ENCODE measurements at places on chromosomes 7 and 10.
A peak's percentile ranks its signal among the peaks of the same experiment; 100 is the strongest.

DNA sequence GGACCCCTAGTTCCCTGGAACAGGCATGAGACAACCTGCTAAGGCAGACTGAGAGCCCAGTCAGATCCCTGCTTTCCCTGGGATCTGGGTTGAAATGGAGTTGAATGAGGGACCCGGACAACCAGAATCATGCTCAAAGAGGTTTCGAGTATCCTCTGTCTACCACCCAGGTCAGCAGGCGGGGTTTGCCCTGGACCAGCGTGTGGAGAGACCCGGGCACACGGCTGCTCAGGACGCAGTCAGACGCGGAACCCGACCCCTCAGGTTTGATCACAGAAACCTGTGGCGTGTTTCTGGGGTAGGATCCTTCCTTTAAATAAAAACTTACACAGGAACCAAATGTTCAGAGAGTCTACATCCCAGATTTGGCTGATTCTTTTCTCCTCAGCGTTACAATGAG lies 330.6 kb downstream of the PTPRN2 start:
- H3K27me3 ChIP-seq, result no peaks in the 10 kb centered on the region
- H3K36me3 ChIP-seq, result no peaks in the 10 kb centered on the region
- H3K4me1 ChIP-seq, result no peaks in the 10 kb centered on the region
- H3K27ac ChIP-seq, result no peak overlapping the region
- H3K4me3 ChIP-seq, result no peak overlapping the region

- no peak for DNase-seq
- H3K27ac ChIP-seq, result no peak overlapping the region
- H3K27me3 ChIP-seq, result no peaks in the 10 kb centered on the region
- H3K4me3 ChIP-seq, result no peak overlapping the region
- H3K36me3 ChIP-seq, result no peaks in the 10 kb centered on the region
- peaks cover 22% of the 10 kb centered on the region for H3K4me1 ChIP-seq
These were observed 561.8 kb downstream of the ATRNL1 start for GRCh38 chr10:115654961-115655360.

DNA sequence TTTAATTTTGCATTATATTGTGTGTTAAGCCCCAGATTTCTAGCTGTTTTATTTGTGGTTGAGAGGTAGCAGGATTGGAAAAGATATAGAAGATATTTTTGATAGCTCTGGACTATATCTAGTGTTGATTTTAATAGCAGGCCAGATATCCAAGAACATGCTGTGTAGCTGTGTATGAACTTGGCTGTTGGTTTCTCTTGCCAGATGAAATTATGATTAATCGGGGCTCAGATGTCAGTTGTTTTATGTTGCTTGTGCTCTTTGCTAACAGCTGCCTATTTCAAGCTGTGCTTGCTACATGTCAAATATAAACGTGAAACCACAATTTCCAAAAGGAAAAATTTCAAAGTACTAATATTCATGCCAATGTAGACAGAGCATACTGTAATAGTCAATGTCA lies 141.1 kb downstream of the GRM3 start:
- DNase-seq, result no peak
- H3K4me1 ChIP-seq, result no peaks in the 10 kb centered on the region

- no peaks in the 10 kb centered on the region for H3K27me3 ChIP-seq
- H3K4me1 ChIP-seq, result peaks cover 16% of the 10 kb centered on the region
- H3K36me3 ChIP-seq, result peaks cover 8% of the 10 kb centered on the region
These were observed 80.7 kb downstream of the UBE2H start for GRCh38 chr7:129872054-129872453.

DNA sequence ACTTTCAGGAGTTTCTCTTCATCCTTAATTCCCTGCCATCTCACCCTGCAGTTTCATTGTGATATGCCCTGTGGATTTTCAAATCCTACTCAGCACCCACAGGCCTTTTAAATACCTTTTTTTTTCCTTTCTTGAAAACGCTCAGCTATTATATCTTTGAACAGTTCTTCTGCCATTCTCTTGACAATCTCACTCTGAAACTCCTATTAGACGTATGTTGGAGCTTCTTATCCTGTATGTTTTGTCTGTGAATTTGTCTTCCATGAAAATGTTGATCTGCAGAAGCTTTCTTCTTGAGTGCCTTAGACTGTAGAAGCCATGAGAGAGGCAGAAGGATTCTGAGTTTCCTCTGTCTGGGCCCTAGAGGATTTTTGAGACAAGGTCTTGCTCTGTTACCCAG lies 18.9 kb upstream of the YAE1 start:
- H3K27me3 ChIP-seq, result no peaks in the 10 kb centered on the region
- H3K4me1 ChIP-seq, result no peaks in the 10 kb centered on the region
- no peak for DNase-seq
- H3K27ac ChIP-seq, result no peak overlapping the region

- DNase-seq, result no peak
- peaks cover 63% of the 10 kb centered on the region for H3K4me1 ChIP-seq
- H3K27ac ChIP-seq, result no peak overlapping the region
- peaks cover 54% of the 10 kb centered on the region for H3K36me3 ChIP-seq
These were observed 4.0 kb downstream of the ITGB1 start for GRCh38 chr10:32954080-32954479.

- peaks cover 18% of the 10 kb centered on the region for H3K4me1 ChIP-seq
- H3K36me3 ChIP-seq, result 0 out of 2 replicates have a peak, but pooled peaks cover 2% of the 10 kb centered on the region
- H3K4me3 ChIP-seq, result no peak overlapping the region
- no peaks in the 10 kb centered on the region for H3K27me3 ChIP-seq
- no peak overlapping the region for H3K27ac ChIP-seq
- DNase-seq, result no peak
These were observed 41.3 kb downstream of the LDB3 start for GRCh38 chr10:86709396-86710185.

GRCh38 chr10:76911184-76911583 lies 726.4 kb downstream of the KCNMA1 start:
- no peak overlapping the region for H3K4me3 ChIP-seq
- no peak overlapping the region for H3K27ac ChIP-seq
- no peaks in the 10 kb centered on the region for H3K27me3 ChIP-seq
- DNase-seq, result no peak
- no peaks in the 10 kb centered on the region for H3K4me1 ChIP-seq

DNA sequence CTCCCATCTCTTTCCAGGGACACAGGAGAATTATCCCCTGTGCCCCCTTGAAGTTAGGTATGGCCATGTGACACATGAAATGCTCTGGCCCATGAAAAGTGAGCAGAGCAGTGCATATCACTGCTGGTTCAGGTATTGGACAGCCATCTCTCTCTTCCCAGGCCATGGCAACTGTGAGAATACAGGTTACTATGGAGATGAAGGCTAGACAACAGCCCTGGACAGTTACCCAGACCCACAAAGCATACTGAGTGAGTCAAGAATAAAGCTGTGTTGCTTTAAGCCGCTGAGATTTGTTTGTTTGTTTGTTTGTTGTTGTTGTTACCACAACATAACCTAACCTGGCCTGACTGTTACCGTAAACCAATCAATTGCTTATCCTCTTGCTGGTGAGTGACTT lies 722.3 kb downstream of the KCNMA1 start:
- H3K4me3 ChIP-seq, result no peak overlapping the region
- no peak overlapping the region for H3K27ac ChIP-seq
- no peaks in the 10 kb centered on the region for H3K36me3 ChIP-seq
- no peaks in the 10 kb centered on the region for H3K4me1 ChIP-seq
- no peaks in the 10 kb centered on the region for H3K27me3 ChIP-seq

GRCh38 chr7:138935465-138936011 lies 45.7 kb downstream of the KIAA1549 start:
- no peak overlapping the region for H3K4me3 ChIP-seq
- H3K27me3 ChIP-seq, result no peaks in the 10 kb centered on the region
- H3K4me1 ChIP-seq, result peaks cover 21% of the 10 kb centered on the region

- H3K36me3 ChIP-seq, result no peaks in the 10 kb centered on the region
- peak; percentile 59 for DNase-seq
- H3K27ac ChIP-seq, result peak overlapping the region; percentile 92
- peaks cover 49% of the 10 kb centered on the region for H3K4me1 ChIP-seq
- H3K27me3 ChIP-seq, result no peaks in the 10 kb centered on the region
These were observed 639.8 kb upstream of the FZD8 start for GRCh38 chr10:36281831-36282331.
